ENCODE measurements at places on chromosomes 7 and 10. TPM values are rescaled to one million over a fixed set of nuclear protein-coding genes. Genes with fewer than 3 reads are reported as not detected.

The HOXA5 gene
- total RNA-seq: not detected

The NANOS1 gene
- total RNA-seq: 0.38 TPM

DNA sequence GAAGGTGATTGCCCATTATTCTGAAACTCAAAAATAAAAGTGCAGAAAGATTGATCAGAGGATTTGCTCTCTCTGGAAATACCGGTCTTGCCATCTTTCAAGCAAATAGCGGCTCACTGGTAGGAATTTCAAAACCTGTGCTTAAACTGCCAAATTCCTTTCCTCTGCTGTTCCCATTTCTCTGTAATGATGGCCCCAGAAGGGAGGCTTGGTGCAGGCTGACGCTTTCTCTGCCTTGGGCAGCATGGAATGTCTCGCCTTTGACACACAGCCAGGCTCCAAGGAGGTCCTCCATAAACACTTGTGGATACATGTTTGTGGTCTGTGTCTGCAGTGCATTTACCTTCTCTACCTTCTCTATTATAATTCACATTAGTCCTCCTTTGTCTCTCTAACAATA is 146.8 kb downstream of the HIBADH start:
- no peak for DNase-seq

DNA sequence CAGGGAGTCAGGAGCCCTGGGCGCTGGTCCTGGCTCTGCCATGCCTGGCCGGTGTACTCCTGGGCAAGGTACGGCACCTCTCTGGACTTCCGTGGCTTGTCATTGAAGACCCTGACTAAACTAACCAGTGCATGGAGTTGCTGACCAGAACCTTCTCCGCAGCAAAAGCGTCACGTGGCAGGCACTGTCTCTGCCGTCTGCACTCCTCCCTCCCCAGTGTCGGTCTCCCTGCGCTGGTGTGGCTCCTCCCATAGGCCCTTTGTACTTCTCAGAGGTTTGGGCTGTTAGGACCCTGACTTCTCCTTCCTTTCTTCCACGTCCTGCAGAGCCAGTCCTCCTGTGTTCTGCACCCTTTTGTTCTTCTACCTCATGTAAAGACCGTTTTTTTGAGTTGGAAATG is 100.6 kb upstream of the CREB5 start:
- DNase-seq: no peak

GRCh38 chr7:93327006-93327633 is 95.0 kb downstream of the VPS50 start:
- DNase-seq: no peak

GRCh38 chr7:108499566-108499965 is 26.4 kb downstream of the PNPLA8 start:
- no peak for DNase-seq

Measured in T-cell (primary cell).